ENCODE measurements at places on chromosomes 2 and 18.

- no peak for DNase-seq
Observed at GRCh38 chr2:179550214-179550613, 285.6 kb upstream of the SESTD1 start.

DNA sequence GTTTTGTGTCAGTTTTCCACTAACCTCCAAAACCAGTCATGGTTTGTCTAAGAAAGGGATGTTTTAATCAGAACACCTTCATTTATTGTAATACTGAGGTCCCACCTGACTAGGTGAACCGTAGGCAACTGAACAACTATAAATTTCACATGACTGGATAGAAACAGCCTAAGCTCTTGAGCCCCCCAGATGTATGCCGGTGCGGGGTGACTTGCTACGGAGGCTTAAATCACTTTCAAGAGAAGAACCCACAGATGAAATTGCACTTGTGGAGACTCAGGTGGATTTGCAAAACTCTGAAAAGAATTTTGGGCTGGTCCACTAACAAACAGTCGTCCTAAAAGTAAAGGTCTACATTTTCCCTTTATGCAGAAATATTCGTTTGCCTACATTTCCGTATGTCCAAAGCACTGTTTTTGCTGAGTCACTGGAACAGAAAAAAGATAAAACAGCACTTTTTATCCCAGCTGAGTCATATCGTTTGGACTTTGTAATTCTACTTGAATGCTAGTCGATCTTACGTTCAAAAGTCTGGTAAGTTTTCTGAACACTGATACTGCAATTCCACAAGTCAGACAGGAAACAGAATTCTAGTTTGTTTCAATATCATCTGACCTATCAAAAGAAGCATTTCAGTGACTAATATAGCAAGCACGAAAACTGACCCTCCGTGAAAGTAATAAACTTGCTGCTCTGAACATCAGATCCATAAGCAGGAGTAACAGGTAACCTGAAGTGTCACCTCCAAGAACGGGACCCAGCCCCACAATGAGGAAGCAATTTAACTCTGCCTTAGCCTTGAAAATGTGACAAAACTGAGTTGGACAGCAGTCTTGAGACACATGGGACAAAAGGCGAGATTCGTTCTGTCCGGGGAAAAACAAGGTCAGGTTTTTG, 18.1 kb downstream of the ZNF516 start:
- peak; percentile 79 for DNase-seq

DNA sequence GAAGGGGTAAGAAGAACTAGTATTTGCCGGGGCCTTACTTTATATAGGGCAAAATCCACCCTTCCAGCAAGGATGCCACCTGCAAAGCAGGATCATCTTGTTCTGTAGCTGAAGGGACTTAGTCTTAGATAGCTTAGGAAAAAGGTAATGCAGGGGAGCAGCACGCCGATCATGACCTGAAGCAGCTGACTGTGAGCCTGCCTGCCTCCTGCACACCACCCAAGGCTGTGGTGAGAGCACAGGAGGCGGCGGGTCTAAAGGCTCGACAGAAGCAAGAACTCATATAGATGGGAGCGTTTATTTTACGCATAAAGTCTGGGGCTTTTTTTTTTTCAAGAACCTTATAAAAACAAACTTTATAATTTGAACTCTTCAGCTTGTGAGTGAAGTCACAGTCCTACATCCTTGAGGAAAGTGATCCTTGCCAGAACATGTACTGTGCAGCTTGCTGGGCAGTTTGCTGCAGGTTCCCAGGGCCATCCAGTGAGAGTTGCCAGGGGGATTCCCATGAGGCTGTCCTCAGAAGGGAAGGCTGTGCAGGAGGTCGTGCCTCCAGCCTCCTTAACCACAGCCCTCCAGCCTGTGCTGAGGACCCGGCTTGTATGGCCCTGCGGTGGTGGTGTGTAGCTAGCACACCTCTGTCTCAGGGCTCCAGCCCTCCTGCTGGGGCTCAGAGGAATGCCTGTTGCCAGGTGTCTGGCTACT, 92.1 kb downstream of the RNF144A start:
- DNase-seq, result no peak

GRCh38 chr2:227368574-227368973, 10.5 kb downstream of the TM4SF20 start:
- DNase-seq, result no peak

- no peak for DNase-seq
Observed at GRCh38 chr2:33011373-33011772, 64.6 kb downstream of the LTBP1 start.

- DNase-seq, result no peak
Observed at GRCh38 chr2:210630873-210631560, 74.6 kb downstream of the CPS1 start.
